ENCODE measurements at places on chromosomes 11 and 22. TPM values are rescaled to one million over a fixed set of nuclear protein-coding genes. Genes with fewer than 3 reads are reported as not detected.
A peak's percentile ranks its signal among the peaks of the same experiment; 100 is the strongest.

GRCh38 chr11:10414659-10415058 is 40.4 kb upstream of the AMPD3 start:
- peak; percentile 30 for DNase-seq

Gene PRRG4
- total RNA-seq = 0.29 TPM

Gene MS4A4A
- 0.36 TPM for total RNA-seq

GRCh38 chr11:12193515-12194336 is 83.3 kb downstream of the MICAL2 start:
- DNase-seq = no peak

- DNase-seq = peak; percentile 3
These were observed 3.2 kb downstream of the ATM start for GRCh38 chr11:108226036-108226435.

DNA sequence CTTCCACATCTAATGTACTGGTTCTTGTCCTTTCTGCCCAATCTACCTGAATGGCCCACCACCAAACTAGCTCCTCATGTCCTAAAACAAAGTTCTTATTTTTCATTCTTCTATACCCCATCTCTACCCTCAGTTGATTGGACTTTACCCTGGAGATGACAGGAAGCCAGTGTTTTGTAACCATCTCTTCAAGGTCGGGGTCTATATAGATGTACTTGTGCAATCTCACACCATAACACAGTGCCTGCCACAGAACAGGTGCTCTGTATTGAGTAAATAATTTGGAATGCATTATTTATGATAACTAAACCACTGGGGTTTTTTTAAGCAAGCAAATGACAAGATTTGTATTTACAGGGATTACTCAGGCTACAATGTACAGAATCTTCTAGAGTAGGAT is 76.7 kb upstream of the FAM181B start:
- DNase-seq = no peak

Gene CELSR1
- total RNA-seq = 2.7 TPM

DNA sequence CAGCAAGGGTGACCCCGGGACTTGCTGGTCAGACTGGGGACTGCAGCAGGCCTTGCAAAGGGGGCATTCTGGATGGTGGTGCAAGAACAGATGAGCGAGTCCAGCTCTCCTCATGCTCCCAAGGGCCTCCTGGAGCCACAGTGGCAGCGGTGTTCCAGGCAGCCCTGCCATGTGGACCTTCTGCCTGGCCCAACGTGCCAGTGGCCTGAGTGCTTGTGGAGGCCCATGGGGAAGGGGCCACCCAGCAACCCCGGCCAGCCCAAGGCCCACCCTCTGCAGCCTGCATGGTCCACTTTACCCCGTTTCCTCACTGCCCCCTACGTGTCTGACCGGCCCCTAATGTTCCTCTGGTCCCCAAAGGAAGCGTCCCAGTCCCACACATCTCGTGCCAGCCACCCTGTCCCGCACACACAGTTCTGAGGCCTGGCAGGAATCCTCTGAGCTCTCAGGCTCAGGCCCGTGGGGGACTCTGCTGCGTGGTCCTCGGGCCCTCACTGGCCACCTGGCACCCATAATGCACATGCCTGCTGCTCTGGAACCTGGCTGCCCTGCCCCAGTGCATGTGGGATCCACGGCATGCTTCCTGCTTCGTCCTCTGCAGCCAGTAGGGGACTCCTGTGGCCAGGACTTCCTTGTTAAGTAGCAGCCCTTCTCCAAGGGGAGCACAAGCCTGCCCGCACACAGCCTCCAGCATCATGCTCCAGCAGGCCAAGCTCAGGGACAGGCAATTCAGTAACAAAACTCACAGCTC is 85.5 kb downstream of the DGCR2 start:
- peak; percentile 76 for DNase-seq

Gene ZNRF3
- 6.9 TPM for total RNA-seq

Gene RANGAP1
- total RNA-seq = 29.8 TPM

Gene ZBTB16
- total RNA-seq = not detected

DNA sequence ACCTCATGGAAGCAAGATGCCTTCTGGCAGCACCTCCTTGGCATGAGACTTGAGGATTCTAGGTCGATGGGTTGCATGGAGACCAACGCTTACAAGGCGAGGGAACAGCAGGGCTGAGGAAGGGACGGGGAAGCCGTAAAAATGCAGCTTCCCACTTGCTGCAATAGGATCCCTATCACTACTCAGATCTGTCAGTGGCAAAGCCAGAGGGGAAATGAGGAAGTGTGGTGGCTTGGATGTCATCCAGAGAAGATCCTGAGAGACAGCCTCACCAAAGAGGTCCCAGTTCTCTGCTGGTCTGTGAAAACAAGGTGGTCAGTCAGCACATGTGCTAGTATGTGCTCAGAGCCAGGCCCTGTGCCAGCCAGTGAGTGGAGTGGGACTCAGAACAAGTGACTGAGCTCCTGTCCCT is 22.2 kb downstream of the CYB5R2 start:
- DNase-seq = no peak

DNA sequence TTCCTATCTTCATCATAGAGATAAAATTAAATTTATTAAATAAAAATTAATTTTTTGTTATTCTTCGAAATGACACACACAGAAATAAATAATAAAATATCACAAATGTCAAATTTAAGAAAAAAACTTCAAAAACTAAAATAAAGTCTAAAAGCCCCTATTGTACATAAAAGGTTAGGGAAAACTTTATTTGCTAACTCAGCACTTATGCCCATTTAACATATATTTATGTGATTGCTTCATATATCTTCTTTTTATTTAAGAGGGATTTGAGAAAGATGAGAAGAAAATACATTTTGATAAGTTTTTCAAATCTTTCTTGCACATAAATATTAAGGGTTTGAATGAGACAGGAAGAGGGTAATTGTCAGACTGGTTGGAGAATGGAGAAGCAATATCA is 2350.4 kb upstream of the RAG2 start:
- no peak for DNase-seq

Gene C11orf87
- 4.3 TPM for total RNA-seq

DNA sequence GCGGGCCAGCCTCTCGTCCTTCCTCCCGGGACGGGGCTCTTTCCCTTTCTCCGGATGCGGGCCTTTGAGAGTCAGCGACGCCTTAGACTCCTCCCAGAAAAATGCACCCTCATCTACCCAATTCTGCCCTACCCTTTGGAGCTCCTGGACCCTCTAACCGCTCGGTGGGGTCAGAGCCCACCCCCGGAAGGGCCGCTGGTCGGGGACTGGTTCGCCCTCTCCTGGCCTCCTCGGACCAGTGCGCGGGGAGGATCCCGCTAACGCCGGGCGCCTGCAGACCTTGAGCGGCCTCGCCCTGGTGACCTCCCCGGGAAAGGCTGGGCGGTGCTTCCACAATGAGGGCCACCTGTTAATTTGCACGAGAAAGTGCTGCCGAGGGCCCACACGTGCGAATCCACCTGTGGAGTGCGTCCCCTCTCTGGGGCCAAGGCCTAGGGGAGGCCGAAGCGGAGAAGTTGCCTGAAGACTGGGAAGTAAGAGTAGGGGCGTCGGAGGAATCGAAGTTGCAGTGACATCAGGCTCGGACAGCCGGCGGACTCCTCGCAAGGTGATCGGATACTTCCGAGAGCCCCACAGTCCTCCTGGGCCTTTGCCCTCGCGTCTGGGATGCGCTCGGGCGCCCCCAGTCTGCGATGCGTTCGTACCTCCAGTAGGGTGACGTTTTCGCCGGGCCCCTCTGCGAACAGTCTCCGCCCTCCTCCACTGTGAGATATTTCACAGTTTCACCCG is 61.5 kb downstream of the ENDOD1 start:
- peak; percentile 98 for DNase-seq

DNA sequence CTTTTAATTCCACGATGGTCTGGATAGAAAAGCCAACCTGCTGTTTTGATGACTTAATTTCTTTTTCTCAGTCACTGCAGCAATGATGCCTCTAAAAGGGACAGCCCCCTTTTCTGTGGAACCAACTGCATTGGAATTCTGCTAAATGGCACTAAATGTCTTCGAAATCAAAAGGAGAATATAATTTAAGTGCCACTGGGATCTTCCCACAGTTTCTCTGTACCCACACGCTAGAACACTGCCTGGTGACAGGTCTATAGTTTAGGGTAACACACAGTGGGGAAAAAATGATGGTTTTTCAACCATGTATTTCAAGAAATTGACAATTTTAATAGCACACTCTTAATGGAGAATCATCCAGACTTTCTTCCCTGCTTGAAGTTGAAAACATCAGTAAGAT is 182.3 kb downstream of the OPCML start:
- no peak for DNase-seq

DNA sequence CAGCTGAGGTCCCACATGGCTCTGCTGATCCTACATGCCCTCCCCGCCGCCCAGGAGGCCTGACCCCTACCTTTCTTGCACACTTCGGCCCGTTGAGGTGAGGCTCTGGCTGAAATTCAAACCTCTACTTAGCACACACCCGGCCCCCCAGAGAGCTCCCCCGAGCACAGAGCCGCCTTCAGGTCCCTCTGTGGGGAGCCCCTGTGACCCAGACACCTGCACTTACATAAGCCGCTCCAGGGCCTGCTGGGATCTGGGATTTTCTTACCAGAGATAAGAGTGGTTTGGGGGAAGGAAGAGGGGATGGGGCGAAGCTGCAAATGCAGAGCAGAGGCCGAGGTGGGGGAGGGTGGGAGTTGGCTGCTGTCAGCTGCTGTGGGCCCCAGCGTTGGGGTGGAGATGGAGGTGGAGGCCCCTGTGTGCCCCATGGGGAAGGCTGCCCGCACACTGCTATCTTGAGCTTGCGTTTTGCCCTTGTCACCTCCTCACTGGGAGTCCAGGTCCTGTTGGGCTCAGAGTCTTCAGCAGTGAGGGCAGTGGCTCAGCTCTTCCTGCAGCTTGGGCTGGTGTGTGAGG is 30.6 kb downstream of the CAPN1 start:
- peak; percentile 58 for DNase-seq

Gene TTLL12
- total RNA-seq = 29.2 TPM

Gene MIEF1
- total RNA-seq = 21.8 TPM

Data from osteoblast (primary cell).